ENCODE measurements at places on chromosomes 6 and 20.

DNA sequence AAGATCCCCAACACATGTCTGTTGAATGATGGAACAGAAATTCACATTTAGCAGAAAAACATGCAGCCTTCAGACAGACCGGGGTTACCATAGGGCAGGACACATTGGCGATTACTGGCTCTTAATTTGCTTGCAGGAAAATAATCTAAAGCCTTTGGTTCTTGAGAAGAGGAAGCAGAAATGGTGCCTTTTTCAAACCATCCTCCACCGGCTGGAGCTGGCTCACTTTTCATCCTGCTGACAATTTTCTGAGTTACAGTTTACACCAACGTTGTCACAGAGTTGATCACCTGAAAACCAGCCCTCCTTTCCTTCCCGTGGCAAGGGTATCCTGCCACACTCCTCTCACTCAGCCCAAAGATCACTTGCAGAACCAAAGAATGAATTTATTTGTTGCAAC lies 32.6 kb downstream of the SF3B5 start:
- no peak for DNase-seq

- DNase-seq = no peak
These were observed 53.5 kb downstream of the CARMIL1 start for GRCh38 chr6:25332655-25333071.

DNA sequence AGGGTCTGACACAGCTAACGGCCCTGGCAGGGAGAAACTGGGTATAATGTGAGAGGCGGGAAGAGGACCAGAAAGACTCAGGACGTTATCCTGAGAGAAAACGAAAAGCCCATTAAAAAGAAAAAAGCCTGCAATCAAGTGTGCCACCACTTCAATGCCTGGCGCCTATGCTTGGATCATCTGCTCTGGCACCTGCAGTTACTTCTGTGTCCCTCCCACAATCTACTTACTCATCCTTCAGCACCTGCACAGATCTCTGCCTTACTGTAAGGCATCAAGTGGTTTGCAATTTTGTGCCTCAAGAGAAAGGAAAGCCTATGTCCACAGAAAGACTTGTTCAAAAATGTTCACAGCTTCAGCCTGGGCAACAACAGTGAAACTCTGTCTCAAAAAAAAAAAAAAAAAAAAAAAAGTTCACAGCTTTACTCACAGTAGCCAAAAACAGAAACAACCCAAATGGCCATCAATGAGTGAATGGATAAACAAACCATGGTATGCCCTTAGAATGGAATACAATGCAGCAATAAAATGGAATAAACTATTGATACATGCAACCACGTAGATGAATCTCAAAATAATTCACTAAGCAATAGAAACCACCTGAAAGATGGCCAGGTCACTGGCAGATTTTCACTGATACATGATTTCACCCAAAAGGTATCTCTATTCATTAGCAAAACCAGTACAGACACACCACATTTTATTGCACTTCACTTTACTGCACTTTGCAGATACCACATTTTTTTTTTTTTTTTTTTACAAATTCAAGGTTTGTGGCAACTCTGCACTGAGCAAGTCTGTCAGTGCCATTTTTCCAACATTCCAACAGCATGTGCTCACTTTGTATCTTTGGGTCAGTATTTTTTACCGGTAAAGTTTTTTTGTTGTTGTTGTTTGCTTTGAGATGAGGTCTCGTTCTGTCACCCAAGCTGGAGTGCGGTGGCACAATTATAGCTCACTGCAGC lies 48.6 kb downstream of the ABHD12 start:
- DNase-seq = no peak

GRCh38 chr6:34025861-34026260 lies 120.0 kb downstream of the GRM4 start:
- DNase-seq = no peak

DNA sequence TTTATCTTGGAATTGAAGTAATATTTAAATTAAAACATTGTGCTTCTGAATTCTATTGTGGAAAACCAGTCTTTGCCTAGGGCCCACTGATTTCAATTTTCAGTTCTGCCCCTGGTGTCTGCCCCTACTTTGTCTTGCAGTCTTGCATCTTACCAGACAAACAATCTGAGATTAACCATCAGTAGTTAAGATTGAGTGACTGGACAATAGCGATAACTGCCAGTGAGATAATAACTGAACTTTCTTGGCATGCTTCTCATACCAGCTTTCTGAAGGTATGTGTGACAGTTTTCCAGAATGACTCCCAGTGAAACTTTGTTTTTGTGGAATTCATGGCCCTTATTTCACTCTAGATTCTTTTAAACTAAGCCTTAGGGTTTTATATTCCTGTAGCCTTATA lies 53.5 kb downstream of the KCNQ5 start:
- DNase-seq = no peak

DNA sequence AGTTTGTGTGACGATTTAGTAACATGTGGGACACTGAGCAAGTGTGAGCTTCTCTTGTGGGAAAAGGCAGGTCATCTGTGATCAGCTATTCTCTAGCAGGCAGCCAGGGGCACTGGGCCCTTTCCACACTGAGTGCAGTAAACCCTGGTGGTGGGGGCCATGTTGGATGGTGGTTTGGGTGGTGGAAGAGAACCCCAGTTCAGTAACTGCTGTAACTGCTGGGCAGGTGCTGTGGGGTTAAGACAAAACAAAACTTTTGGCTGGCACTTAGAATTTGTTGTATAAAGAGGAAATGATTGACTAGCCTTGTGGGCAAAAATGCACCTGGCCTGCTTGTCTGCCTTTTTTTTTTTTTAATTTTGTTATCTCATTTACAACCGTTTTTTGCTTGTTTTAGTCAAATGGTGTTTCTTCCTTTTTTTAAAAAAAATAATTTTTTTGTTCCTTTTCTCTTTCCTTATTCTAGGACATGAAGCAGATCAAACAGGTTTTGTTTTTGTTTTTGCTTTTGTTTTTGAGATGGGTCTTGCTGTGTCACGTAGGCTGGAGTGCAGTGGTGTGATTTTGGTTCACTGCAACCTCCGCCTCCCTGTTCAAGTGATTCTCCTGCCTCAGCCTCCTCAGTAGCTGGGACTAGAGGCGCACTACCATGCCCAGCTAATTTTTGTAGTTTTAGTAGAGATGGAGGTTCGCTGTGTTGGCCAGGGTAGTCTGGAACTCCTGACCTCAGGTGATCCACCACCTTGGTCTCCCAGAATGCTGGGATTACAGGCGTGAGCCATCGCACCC lies 59.8 kb downstream of the IGF2R start:
- no peak for DNase-seq

GRCh38 chr6:109349419-109349987 lies 32.8 kb downstream of the CD164 start:
- no peak for DNase-seq

All from 8988T (cell line).